ENCODE measurements at places on chromosomes 13 and 19. TPM values are rescaled to one million over a fixed set of nuclear protein-coding genes. Genes with fewer than 3 reads are reported as not detected.

The IGFL3 gene
- total RNA-seq: not detected

The ZNF304 gene
- 9.7 TPM for total RNA-seq

The ZNF99 gene
- total RNA-seq: not detected

The ZNF66 gene
- 5.7 TPM for total RNA-seq

The KLK3 gene
- not detected for total RNA-seq

The CEACAM16 gene
- total RNA-seq: not detected

The ZNF486 gene
- total RNA-seq: 6.7 TPM

The ALOX5AP gene
- total RNA-seq: not detected

The KLF5 gene
- total RNA-seq: 3.3 TPM

The FFAR2 gene
- total RNA-seq: not detected

The PRKCG gene
- total RNA-seq: not detected

The ZNF85 gene
- 8.3 TPM for total RNA-seq

The ANKLE1 gene
- 0.36 TPM for total RNA-seq

The KIR3DL2 gene
- not detected for total RNA-seq

The VSTM1 gene
- not detected for total RNA-seq

The IGFL1 gene
- not detected for total RNA-seq

The RGCC gene
- total RNA-seq: 3.6 TPM

The ZNF14 gene
- 5.1 TPM for total RNA-seq

The SMIM44 gene
- total RNA-seq: not detected

The ZNF419 gene
- total RNA-seq: 21.7 TPM

The CCDC122 gene
- 3.1 TPM for total RNA-seq

The PLIN3 gene
- total RNA-seq: 110 TPM

The ZNF865 gene
- total RNA-seq: 1.4 TPM

The OVOL3 gene
- not detected for total RNA-seq

The MAP4K1 gene
- 0.33 TPM for total RNA-seq

The STOML3 gene
- total RNA-seq: not detected

The ZNF576 gene
- 14.3 TPM for total RNA-seq

The CC2D1A gene
- 17.1 TPM for total RNA-seq

The ZNF580 gene
- total RNA-seq: 4.0 TPM

The ZNF606 gene
- total RNA-seq: 16.5 TPM

The ZNF208 gene
- not detected for total RNA-seq

The ZNF708 gene
- total RNA-seq: 8.2 TPM

The RDH8 gene
- 10.6 TPM for total RNA-seq

The LGALS7B gene
- total RNA-seq: not detected

Data from melanocyte of skin (primary cell).